ENCODE measurements at places on chromosomes 6 and 20.
A peak's percentile ranks its signal among the peaks of the same experiment; 100 is the strongest.

GRCh38 chr6:3881711-3882421 is 32.7 kb downstream of the FAM50B start:
- DNase-seq, result no peak

DNA sequence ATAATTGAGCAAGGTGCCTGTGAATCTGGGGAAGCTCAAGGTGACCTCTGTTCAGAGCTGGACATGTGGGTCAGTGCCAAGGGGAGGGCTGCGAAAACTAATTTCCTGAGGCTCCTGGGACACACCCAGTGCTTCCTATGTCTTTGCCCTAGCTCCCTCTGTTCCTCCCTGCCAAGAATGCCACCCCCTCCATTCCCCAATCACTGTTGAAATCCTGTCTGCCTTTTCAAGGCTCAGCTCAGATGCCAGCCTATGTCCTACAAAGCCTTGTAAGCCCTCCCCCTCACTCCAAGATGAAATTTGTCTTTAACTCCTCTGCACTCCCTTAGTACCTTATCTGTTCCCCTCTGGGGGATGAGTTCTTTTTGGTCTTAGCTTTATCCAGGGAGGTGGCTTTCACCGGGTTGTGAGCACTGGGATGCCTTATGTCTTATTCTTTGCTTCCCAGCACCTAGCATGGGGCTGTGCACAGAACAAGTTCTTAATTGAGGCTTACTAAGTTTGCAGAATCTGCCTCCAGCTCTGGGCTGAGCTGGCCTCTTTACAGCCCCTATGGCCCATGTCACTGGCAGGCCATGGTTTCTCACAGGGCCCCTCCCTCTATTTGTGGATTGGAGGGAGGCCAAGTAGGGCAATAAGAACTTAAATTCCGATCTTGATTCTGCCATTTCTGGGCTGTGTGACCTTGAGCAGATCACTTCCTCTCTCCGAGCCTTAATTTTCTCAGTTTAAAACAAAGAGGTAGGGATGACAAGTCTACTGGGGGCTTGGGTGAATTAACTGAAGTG is 51.5 kb upstream of the EPB41L1 start:
- no peak for DNase-seq

- peak; percentile 34 for DNase-seq
Observed at GRCh38 chr6:25404693-25405169, 125.6 kb downstream of the CARMIL1 start.

GRCh38 chr20:30630761-30631160 is 626.7 kb upstream of the DEFB115 start:
- DNase-seq, result no peak

GRCh38 chr20:15760001-15760621 is 813.1 kb downstream of the KIF16B start:
- DNase-seq, result no peak

GRCh38 chr6:108946695-108947094 is 98.5 kb downstream of the ARMC2 start:
- DNase-seq, result no peak

- DNase-seq, result no peak
Observed at GRCh38 chr6:20814494-20814893, 280.2 kb downstream of the CDKAL1 start.
